ENCODE measurements at places on chromosomes 12 and 14. TPM values are rescaled to one million over a fixed set of nuclear protein-coding genes. Genes with fewer than 3 reads are reported as not detected.

Gene TSPAN11
- not detected for total RNA-seq

Gene LRTM2
- total RNA-seq = not detected

Gene ADAM20
- 0.48 TPM for total RNA-seq

- peak; percentile 45 for DNase-seq
- H3K4me3 ChIP-seq = peak within 1 kb of the TSS; percentile 42
- H3K27me3 ChIP-seq = peaks cover 62% of the 10 kb centered on the region
- H3K27ac ChIP-seq = no peak within 1 kb of the TSS
Observed at GRCh38 chr12:106138633-106139421, at the start of gene NUAK1. Gene NUAK1, minus strand, starts transcription at chr12:106138954. Its CDS starts 301 bp downstream, at chr12:106138653.

GRCh38 chr12:116864371-116865160 is 16.7 kb downstream of the HRK start:
- peaks cover 6% of the 10 kb centered on the region for H3K27me3 ChIP-seq
- no peaks in the 10 kb centered on the region for H3K36me3 ChIP-seq
- H3K4me3 ChIP-seq = no peak overlapping the region
- H3K4me1 ChIP-seq = peaks cover 13% of the 10 kb centered on the region

DNA sequence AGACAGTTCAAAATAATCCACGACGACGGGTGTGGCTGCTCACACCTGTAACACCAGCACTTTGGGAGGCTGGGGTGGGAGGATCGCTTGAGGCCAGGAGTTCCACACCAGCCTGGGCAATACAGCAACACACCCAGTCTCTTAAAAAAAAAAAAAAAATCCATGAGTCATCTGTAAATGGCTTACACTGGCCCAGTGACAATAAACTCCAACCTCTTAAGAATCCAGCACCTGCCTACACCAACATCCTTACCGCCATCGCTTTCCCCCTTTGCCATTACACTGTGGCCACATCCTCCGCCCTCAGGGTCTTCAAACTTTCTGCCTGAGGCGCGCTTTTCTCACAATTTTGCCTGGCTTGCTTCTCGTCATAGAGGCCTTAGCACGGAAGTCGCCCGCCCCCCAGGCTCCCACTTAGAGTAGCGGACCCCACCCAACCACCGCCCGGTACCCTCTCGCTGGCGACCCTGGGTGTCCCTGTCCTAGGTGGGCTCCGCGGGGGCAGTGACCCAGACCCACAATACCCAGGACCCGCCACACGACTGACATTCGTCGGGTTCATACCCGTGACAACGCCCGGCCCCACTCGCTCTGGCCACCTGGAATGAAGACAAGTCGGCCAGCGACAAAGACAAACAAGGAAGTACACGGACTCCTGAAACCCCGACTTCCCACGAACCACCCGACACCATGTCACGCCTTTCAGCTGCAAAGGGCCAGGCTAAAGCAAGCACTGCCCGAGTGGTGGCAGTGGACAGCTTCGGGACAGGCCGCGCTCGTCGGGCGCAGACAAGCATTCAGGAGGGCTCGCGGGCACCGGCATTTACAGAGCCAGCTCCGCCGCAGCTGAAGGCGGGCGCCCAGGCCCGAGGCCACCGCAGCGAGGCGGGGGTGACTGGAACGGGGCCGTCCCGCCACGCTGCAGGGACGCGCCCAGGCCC is 636 bp downstream of the GOLGA3 start:
- peaks cover 33% of the 10 kb centered on the region for H3K36me3 ChIP-seq
- peaks cover 27% of the 10 kb centered on the region for H3K4me1 ChIP-seq
- no peaks in the 10 kb centered on the region for H3K27me3 ChIP-seq
- peak; percentile 59 for DNase-seq

All from activated naive CD8-positive, alpha-beta T cell treated with anti-CD3 and anti-CD28 coated beads, Interleukin-2, amount 10 ng/mL, durations not matched to agents 7 days and 5 days (primary cell).